Psoas muscle (tissue), 8 donors: ENCODE measurements at places on chromosomes 7 and 10.

GRCh38 chr10:110780704-110781103 is 91.0 kb upstream of the PDCD4 start:
- H3K36me3 ChIP-seq: peaks cover 25% of the 10 kb centered on the region
- H3K27ac ChIP-seq: peak overlapping the region; percentile 72
- no peaks in the 10 kb centered on the region for H3K27me3 ChIP-seq

DNA sequence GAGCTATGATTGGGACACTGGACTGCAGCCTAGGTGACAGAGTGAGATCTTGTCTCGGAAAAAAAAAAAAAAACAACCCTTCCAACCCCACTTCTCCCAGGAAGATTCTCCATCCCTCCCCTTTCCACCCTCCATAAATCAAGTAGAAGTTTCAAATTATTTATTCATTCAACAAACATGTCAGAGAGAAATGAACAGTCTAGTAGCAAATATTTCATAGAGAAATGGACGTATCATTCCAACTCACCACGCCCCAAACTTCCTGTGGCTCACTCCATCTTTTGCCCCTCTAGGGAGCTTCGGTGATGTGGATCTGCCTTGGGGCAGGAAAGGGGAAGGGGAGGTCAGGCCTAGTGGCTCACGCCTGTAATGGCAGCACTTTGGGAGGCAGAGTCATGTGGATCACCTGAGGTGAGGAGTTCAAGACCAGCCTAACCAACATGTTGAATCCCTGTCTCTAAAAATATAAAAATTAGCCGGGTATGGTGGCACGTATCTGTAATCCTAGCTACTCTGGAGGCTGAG is 638 bp upstream of the TRAPPC14 start:
- no peak for DNase-seq
- no peaks in the 10 kb centered on the region for H3K27me3 ChIP-seq
- H3K27ac ChIP-seq: peak overlapping the region; percentile 86
- H3K36me3 ChIP-seq: peaks cover 4% of the 10 kb centered on the region
- peaks cover 12% of the 10 kb centered on the region for H3K4me1 ChIP-seq

DNA sequence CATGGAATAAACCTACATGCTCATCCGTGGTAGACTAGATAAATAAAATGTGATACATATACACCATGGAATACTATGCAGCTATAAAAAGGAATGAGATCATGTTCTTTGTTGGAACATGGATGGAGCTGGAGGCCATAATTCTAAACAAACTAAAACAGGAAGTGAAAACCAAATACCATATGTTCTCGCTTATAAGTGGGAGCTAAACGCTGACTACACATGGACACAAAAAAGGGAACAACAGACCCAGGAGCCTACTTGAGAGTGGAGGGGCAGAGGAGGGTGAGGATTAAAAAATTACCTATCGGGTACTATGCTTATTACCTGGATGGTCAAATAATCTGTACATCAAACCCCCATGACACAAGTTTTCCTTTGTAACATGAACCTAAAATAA is 68.7 kb upstream of the SEC61G start:
- no peak overlapping the region for H3K27ac ChIP-seq
- H3K4me3 ChIP-seq: no peak overlapping the region
- no peaks in the 10 kb centered on the region for H3K4me1 ChIP-seq
- H3K36me3 ChIP-seq: no peaks in the 10 kb centered on the region
- no peak for DNase-seq

DNA sequence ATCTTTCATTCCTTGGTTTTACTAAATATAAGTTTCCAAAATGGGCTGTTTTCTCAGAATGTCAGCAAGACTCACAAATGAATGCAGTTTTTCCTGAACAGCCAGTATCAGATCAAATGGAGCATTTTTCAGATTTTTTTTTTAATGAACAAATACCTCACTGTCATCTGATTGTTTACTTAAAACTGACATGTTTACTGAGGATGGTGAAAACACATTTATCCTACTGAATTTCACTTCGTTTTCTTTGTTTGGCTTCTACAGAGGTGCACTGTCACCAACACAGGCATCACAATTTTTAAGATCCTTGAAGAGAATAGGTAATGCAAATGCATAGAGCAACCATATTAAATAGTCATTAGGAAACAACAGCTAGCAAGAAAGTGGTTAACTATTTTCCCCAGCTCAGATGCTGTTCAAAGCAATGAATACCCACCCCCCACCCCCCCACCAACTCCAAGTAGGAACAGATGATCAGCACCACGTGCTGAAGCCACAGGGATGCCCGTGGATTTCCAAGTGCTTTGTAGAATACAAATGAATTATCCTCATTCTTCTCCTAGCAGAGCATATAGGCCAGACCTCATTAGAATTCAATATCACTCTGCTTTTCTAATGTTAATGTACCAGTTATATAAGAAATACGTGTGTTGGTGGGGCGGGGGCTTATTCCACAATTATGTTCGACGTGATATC is 205.9 kb downstream of the SKAP2 start:
- no peaks in the 10 kb centered on the region for H3K36me3 ChIP-seq
- no peak overlapping the region for H3K27ac ChIP-seq
- no peak for DNase-seq
- H3K27me3 ChIP-seq: peaks cover 8% of the 10 kb centered on the region

DNA sequence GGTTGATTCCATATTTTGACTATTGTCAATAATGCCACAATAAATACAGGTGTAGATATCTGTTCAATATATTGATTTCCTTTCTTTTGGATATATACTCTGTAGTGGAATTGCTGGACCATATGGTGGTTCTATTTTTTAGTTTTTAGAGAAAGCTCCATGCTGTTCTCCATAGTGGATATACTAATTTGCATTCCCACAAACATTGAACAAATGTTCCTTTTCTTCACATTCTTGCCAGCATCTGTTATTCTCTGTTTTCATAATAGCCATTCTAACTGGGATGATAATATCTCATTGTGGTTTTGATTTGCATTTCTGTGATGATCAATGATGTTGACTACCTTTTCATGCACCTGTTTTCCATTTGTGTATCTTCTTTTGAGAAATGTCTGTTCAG is 973.7 kb downstream of the REEP3 start:
- H3K36me3 ChIP-seq: no peaks in the 10 kb centered on the region
- no peak overlapping the region for H3K4me3 ChIP-seq
- H3K27ac ChIP-seq: no peak overlapping the region
- H3K27me3 ChIP-seq: no peaks in the 10 kb centered on the region
